Activated CD8-positive, alpha-beta T cell treated with anti-CD3 and anti-CD28 coated beads for 36 hours (primary cell): ENCODE measurements at places on chromosomes 3 and 15. TPM values are rescaled to one million over a fixed set of nuclear protein-coding genes. Genes with fewer than 3 reads are reported as not detected.

GRCh38 chr15:31925541-31925940 lies 104.8 kb upstream of the CHRNA7 start:
- no peak for DNase-seq

GRCh38 chr3:195093731-195094130 lies 177.2 kb downstream of the XXYLT1 start:
- DNase-seq, result no peak

- DNase-seq, result no peak
These were observed 614.0 kb downstream of the MCTP2 start for GRCh38 chr15:94845390-94845716.

DNA sequence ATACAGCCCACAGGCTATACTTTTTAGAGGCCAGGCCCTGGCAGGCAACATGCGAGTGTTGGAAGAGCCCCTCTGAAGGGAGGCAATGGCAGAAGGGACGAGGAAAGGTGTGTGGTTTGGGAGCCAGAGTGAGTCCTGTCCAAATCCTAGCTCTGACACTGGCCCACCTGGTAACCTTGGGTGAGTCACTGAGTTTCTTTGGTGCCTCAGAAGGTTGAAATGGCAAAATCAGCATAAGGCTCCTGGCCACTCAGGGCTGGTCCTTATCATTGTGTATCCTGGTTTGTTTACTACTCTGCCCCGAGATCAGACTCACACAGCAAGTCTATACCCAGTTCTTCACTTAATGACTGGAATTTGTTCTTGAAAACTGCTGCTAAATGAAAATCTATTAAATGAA lies 71.4 kb upstream of the TLE3 start:
- DNase-seq, result no peak

The FOXB1 gene
- 0.13 TPM for total RNA-seq

The DLL4 gene
- total RNA-seq, result not detected

The CSPG4 gene
- total RNA-seq, result not detected

GRCh38 chr3:153343988-153344782 lies 182.2 kb downstream of the RAP2B start:
- no peak for DNase-seq

DNA sequence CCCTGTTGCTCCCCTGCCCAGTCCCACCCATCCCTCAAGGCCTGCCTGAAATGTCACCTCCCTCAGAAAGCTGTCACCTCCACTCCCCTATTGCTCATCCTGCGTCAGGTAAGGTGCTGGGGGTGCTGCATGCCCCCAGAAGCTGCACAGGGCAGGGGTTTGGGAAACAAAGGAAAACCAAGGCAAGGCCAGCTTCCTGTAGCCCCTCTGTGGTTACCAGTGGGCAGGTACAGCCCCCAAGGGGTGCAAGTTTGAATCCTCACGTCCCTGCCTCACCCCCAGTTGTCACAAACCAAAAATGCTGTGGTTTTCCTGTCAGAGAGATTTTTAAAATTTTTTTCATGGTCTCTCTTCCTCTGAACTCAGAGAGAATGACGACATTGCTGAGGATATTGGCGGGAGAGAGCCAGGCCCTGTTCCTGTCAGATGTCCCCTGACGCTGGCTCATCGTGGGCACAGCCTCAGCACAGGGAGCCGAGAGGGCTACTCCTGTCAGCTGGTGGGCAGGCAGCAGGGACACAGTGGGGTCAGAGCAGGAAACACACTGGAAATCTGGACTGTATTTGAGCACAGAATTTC lies 27.0 kb downstream of the PSTPIP1 start:
- peak; percentile 81 for DNase-seq

GRCh38 chr3:4493941-4494894 lies 1.1 kb downstream of the ITPR1 start:
- DNase-seq, result peak; percentile 56

- no peak for DNase-seq
These were observed 379.7 kb upstream of the TGFBR2 start for GRCh38 chr3:30226601-30227151.

DNA sequence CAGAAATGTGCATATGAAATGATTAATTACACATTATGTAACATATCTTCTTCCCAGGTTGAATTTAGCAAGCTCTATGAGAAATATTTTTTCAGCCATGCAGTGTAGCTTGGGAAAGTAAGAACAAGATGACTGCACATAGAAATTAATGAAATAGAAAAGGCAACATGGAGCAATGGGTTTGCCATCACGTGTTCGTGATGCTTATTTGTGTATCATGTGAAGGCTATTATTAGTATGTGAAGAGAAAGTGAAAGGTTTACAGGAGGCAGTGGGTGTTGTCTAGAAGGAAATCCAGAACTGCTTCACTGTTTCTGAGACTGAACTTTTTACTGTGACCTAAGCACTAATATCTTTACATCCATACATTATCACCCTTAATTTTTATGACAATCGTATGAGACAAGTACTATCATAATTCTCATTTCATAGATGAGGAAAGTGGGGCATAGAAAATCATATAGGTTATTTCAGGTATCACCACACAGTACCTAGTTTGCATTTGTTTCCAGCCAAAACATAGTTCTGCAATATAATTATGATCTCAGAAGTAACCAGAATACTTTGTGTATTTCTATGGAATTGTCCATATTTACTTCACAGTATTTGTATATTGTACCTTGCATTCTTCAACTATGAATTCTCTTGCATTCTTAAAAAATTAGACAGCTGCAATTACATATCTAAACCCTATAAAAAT lies 14.9 kb downstream of the SERPINI1 start:
- DNase-seq, result peak; percentile 15

The SLC6A1 gene
- not detected for total RNA-seq

The C3orf20 gene
- total RNA-seq, result 0.23 TPM

DNA sequence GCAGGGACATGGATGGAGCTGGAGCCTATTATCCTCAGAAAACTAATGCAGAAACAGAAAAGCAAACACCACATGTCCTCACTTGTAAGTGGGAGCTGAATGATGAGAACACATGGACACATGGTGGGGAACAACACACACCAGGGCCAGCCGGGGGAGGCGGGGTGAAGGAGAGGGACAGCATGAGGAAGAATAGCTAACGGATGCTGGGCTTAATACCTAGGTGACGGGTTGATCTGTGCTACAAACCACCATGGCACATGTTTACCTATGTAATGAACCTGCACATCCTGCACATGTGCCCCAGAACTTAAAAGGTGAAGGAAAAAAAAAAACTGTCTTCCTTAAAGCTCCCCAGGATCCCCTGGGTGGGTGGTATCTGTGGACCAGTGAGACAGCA lies 87.1 kb downstream of the ADAMTS17 start:
- DNase-seq, result no peak

The LSMEM2 gene
- total RNA-seq, result not detected

DNA sequence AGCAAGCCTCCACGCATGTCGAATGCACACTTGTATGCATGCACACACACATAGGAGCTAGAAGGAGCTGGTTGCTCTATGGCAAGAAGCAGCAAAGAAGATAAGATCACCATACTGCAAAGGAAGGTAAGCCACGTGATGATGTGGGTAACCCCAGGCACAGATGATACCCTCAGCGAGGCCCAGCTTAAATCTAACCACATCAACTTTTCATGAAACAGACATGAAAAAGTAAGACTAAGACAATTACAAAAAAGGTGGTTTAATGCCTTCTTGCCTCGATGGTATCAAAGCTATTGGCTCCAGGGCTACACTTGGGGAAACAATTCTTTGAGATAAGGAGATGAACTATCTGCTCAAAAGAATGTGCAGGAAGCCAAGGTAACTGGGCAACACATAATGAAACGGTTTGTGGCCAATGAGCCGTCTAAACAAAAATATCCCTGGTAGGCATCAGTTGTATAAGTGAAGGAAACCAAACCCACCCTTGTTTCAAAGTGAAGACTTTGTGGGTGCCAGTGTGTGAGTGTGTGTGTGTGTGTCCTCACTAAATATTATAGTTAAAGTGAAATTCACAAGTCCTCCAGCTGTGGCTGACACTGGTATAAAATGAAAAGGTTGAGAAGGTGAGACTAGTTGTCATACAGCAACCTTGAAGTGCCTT lies 365.7 kb upstream of the ICE2 start:
- DNase-seq, result peak; percentile 82

DNA sequence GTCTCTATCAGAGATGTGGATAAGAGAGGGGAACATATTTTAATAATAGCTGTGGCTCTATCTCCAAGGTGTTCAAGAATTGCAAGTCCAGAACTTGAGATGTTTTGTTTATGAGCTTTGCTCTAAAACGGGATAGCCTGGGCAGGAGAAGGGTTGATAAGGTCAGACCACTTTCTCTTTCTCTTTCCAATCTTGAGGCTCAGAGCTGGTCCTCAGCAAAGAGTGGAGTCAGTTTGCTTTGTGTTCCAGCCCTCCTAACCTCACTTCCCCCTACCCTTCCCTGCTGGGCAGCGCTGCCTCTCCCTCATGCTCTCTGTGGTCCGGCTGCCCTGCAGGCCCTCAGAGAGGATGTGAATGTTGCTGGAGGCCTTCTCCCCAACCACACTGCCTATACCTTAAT lies 13.8 kb downstream of the KLHL6 start:
- no peak for DNase-seq

- DNase-seq, result no peak
These were observed 1.1 kb downstream of the FAN1 start for GRCh38 chr15:30904812-30905211.

DNA sequence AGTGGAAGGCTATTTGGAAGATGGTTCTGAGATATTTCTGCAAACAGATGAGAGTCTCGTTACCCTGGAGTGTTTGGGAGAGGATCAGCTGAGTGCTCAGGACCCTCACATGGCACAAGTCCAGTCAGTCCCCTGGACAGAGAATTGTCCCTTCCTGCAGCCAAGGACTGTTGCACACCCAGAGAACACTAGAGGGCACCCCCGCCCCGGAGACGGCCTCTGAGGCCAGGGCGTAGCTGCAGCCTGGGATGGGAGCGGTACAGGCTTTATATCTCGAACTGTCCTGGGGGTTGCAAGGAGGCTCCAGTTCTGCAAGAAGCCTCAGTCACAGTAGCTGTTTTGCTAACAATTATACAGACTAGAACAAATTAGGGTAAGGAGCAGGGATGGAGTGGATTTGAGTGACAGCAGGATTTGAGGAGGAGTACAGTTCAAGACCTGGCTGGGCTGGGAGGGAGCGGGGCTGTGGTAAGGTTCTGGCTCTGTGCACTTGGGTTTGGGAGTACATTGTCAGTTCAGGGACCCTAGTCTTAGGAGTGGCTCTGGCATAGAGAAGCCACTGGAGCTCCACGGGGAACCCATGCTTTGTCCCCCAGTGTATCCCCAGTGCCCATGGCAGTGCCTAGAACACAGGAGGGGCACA lies 67.6 kb upstream of the HACD2 start:
- DNase-seq, result peak; percentile 64

DNA sequence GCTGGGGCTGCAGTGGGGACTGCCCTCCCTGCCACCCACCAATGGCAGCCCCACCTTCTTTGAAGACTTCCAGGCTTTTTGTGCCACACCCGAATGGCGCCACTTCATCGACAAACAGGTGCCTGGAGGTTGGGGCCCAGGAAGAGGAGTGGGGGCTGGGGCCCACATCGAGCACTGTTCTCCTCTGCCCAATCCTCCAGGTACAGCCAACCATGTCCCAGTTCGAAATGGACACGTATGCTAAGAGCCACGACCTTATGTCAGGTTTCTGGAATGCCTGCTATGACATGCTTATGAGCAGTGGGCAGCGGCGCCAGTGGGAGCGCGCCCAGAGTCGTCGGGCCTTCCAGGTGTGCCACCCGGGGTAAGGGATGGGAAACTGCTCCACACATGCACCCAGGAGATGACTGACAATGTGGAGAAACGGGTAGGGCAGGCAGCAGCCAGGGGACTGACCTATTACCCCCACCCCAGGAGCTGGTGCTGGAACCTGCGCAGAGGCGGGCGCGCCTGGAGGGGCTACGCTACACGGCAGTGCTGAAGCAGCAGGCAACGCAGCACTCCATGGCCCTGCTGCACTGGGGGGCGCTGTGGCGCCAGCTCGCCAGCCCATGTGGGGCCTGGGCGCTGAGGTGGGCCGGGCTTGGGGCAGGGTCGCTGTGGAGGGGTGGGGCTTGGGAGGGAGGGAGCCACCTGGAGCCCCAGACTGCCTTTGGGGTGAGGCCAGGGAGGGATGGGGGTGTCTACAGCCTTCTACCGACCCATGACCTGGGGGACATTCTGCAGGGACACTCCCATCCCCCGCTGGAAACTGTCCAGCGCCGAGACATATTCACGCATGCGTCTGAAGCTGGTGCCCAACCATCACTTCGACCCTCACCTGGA lies 22.9 kb downstream of the NBEAL2 start:
- DNase-seq, result no peak

GRCh38 chr3:44939581-44940036 lies 36.4 kb downstream of the ZDHHC3 start:
- no peak for DNase-seq

The PPIP5K1 gene
- 55.9 TPM for total RNA-seq

The RNU5B-1 gene
- total RNA-seq, result not detected

The IMPG2 gene
- total RNA-seq, result 0.13 TPM

GRCh38 chr3:179563271-179563783 lies 601 bp downstream of the ACTL6A start:
- DNase-seq, result peak; percentile 88

- no peak for DNase-seq
These were observed 162.8 kb downstream of the PTPRG start for GRCh38 chr3:61724183-61724582.

GRCh38 chr3:57815036-57815435 lies 58.9 kb downstream of the SLMAP start:
- DNase-seq, result peak; percentile 68

- DNase-seq, result no peak
These were observed 64.4 kb upstream of the IGF1R start for GRCh38 chr15:98583771-98584430.

DNA sequence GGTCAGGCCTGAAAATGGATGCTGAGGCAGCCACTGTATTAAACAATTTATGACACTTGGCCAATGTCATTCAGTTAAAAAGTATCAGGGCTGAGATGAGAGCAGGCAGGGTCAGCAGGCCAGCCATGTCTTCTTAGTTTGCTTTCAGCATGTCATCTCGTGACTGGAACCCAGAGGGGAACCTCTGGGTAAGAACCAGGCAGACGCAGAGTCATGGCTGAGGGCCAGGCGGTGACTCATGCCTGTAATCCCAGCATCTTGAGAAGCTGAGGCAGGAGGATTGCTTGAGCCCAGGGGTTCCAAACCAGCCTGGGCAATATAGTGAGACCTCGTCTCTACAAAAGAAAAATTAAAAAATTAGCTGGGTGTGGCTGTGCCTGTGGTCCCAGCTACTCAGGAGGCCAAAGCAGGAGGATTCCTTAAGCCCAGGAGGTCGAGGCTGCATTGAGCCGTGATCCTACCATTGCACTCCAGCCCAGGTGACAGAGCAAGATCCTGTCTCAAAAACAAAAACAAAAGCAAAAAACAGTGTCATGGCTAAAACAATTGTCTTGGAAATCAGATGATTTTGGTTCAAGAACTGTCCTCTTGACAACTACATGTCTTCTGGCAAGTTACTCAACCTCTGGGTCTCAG lies 11.7 kb downstream of the BCL2L10 start:
- DNase-seq, result no peak

GRCh38 chr3:5022966-5023776 lies 43.9 kb downstream of the BHLHE40 start:
- DNase-seq, result peak; percentile 37

- DNase-seq, result no peak
These were observed 19.5 kb upstream of the SAMD7 start for GRCh38 chr3:169891886-169892285.

GRCh38 chr3:172305552-172305951 lies 142.7 kb downstream of the GHSR start:
- no peak for DNase-seq

GRCh38 chr3:175988401-175988800 lies 1129.3 kb downstream of the NAALADL2 start:
- no peak for DNase-seq
